ENCODE measurements at places on chromosomes 1 and 21.

DNA sequence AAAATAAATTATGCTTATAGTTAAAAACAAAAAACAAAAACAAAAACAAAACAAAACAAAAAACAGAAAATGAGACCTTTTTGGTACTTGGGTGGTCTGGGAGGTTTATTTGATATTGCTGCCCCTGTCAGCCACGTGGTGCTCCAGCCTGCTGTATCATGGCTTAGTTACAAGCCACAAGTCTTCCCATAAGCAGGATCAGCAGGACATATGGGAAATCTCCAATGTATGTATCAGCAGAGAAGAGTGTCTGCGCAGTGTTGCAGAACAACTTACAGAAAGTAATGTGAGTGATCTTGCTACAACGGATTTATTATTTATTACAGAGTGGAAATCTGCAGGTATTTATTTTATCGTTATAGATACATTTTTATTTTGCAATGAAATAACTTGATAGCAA is 423.0 kb upstream of the TMPRSS15 start:
- DNase-seq = no peak

DNA sequence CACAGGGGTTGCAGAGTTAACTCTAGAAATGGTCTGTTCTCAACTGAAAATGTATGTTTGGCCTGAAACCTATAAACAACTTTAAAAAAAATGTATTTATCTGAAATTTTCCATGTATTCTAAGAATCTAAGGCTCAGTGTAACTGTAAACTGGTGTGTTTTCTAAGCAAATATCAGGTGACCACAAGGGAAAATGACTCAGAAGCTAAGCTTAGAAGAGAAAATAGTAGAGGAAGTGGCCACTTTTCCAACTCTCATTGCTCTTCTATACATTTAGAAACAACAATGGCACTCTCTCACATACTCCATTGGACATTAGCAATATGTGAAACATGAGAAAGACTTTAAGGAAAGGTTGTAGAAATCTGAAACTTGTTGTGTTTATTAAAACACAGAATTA is 7.5 kb downstream of the TNFSF18 start:
- DNase-seq = no peak

- no peak for DNase-seq
These were observed 11.9 kb downstream of the F5 start for GRCh38 chr1:169574336-169574735.

- no peak for DNase-seq
These were observed 48.3 kb downstream of the SEC16B start for GRCh38 chr1:177921590-177921989.

- DNase-seq = no peak
These were observed 37.6 kb downstream of the NRDC start for GRCh38 chr1:51840743-51841461.

DNA sequence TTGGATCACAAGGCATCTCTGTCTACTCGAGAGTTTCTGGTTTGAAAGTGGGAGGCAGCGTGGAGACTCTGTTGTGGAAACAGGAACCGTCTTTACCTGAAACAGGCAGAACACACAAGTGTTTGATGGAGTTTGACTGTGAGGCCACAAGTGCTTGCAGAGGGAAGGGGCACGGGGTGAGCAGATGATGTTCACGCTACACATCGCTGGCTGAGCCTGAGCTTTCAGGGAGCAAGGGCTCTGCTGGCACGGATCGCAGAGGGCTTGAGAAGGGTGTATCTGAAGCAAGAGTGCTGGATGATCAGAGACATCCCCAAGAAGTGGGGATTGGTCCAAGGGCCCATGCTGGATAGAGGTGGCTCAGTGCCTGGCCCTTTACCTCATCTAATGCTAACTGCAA is 59.3 kb downstream of the IGSF21 start:
- DNase-seq = no peak

DNA sequence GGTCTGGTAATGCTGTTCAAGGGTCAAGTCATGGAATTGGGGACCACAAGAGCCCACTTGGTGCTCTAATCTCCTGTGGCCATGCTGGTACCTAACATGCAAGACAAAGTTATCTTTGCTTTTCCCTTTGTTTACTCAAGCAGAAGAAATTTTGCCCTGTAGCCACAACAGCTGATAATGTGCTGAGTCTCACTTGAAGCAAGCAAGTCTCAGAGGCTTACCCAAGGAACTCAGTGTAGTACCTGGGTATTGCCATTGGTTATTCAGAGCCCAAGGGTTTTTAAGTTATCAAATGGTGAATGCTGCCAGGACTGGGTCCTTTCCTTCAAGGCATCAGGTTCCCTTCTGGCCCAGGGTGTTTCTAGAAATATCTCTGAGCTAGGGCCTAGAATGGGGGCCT is 198.9 kb upstream of the RNPC3 start:
- DNase-seq = no peak

- DNase-seq = no peak
These were observed 41.7 kb downstream of the ILDR2 start for GRCh38 chr1:166933633-166934032.

DNA sequence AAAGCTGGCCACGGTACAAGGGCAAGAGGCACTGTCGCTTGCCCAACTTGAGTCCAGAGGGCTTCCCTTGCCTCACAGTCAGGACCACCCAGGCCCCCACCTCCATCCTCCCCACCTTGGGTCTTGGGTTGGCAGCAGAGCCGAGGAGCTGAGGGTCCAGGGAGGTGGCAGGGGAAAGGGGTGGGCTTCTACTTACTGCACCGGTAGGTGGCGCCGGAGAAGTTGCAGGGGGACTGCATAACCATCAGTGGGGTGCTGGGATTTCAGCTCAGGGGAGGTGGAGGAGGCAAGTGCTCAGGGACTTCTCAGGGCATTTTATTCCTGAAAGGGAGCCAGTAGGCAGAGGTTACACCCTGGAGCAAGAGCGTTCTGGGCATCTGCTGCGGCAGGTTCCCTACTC is 44.0 kb downstream of the TRIM62 start:
- peak; percentile 41 for DNase-seq

GRCh38 chr1:28756846-28757245 is 20.1 kb downstream of the YTHDF2 start:
- no peak for DNase-seq

DNA sequence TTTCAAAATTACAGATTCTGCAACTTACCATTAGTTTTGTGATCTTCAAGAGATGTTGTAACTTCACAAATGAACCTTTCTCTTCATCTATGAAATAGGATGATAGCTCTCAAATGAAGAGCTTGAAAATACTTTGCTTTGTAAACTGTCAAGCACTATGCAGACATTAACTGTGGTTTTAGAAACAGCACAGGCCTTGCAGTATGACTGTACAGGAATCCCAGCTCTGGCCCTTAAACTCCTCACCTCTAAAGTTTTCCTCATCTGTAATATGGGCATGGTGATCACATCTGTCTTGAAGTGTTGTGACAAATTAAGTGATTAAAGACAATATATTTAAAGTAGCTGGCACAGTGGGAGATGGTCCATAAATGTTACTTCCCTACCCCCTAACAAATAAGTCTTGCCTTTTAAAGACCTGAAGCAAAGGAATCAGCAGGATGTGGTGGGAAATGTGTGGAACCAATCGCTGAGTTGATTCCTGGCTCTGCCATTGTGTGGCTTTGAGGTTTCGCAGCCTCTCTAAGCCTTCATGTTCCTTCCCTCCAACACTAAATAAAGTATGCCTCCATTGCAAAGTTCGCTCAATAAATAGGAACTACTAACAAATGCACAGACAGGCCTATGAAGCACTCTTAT is 5.5 kb upstream of the PTP4A2 start:
- DNase-seq = no peak

DNA sequence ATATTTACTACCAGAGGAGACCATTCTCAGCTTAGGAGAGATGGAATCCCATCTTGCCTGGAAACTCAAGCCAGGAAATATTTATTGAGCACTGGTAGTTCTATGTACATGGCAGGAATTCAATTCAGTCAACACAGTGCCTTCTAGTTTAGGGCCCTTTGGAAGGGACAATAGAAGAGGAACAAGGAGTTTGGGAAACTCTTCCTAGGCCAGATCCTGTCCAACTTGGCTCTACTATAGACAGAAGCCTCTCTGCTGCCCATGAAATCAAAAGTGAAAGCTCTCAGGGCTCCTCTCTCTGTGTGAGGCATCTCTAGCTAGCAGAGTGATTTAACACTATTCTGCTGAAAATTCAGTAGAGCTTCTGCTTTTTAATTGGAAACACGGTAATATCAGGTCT is 244.6 kb upstream of the MAP1LC3C start:
- DNase-seq = no peak

DNA sequence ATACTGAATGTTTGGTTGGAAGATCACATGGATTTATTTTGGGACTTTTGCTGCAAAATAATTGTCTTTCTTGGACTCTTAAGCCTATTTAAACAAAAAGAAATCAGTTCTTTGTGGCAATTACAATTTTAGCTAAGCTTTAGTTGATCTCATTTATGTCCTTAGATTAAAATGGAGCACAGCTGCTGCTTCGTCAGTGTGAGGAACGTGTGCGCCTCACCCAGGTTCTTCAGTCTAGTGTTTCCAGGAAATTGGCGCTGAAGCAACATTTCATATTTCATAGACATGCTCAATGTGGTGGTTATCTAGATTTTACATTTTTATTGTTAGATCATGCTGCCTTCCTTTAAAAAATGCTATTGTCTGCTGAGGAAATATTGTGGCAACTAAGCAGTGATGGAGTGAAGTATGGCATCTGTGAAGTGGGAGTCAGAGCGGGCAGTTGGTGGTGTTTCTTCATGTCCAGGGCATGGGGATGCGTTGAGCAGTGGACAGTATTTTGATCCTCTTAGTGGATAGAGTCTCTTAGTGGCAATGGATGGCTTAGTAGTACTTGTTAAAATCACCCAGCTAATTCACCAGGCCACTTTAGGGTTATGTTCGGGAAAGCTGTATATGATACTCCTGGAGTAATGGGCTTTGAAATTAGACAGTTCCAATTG is 5.6 kb downstream of the DDI2 start:
- DNase-seq = no peak

DNA sequence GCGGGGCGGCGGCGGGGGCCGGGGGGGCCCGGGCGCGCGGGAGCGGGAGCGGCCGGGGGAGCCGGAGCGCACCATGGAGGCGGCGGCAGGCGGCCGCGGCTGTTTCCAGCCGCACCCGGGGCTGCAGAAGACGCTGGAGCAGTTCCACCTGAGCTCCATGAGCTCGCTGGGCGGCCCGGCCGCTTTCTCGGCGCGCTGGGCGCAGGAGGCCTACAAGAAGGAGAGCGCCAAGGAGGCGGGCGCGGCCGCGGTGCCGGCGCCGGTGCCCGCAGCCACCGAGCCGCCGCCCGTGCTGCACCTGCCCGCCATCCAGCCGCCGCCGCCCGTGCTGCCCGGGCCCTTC is 546 bp downstream of the SKI start:
- DNase-seq = peak; percentile 51

DNA sequence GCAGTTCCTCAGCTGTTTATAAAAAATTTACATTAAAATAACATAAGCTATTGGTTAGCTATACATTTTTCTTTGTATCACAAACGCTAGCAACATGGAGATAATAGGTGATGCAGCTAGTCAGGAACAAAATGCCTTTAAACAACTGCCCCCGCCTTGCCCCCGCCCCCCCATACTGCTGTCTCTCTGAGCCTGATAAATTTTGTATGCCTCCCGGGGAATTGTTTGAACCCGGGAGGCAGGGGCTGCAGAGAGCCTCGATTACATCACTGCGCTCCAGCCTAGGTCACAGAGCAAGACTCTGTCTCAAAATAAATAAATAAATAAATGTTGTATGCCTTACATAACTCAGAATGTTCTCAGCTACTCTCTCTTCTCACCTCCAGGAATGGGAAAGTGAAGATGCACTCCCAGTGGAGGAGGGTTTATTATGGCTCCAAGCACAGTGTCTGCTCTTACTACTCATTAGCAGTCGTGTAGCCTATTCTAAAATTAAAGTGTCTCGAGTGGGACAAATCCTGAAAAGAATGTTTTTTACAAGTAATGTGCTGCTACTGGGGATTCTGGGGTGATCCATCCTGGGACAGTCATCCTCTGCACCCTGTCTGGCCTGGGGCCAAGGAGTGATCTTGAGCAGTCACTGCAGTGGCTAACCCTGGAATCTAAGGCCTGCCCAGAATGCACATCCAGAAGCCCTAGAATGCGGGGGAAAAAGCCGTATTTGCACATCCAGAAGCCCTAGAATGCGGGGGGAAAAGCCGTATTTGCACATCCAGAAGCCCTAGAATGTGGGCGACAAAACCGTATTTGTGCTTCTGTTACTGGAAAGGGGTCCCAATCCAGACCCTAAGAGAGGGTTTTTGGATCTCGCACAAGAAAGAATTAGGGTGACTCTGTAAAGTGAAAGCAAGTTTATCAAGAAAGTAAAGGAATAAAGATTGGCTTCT is 39.4 kb upstream of the ZNF496 start:
- DNase-seq = no peak

GRCh38 chr1:246534114-246534513 is 27.0 kb upstream of the SMYD3 start:
- DNase-seq = no peak

- DNase-seq = no peak
These were observed 151.2 kb downstream of the NRIP1 start for GRCh38 chr21:14913638-14914037.

DNA sequence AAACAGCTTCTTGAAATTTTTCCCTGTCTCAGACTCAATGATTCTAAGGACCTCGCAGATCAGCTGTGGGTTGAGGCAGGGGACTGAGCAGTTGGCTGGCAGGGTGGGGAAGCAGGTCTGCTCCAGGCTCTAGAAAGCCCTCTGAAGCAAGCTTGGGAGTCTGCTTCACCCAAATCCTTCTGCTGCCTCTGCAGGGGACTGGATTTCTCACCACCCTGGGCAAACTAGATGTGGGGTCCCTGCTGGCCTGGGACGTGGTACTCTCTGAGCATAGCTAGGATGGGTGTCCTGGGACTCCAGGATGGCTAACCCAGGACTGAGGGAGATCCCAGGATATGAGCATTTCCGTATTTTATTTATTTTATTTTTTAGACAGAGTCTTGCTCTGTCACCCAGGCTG is 89.3 kb downstream of the LAMC2 start:
- DNase-seq = no peak

- no peak for DNase-seq
These were observed 20.4 kb upstream of the LBR start for GRCh38 chr1:225448146-225448805.

DNA sequence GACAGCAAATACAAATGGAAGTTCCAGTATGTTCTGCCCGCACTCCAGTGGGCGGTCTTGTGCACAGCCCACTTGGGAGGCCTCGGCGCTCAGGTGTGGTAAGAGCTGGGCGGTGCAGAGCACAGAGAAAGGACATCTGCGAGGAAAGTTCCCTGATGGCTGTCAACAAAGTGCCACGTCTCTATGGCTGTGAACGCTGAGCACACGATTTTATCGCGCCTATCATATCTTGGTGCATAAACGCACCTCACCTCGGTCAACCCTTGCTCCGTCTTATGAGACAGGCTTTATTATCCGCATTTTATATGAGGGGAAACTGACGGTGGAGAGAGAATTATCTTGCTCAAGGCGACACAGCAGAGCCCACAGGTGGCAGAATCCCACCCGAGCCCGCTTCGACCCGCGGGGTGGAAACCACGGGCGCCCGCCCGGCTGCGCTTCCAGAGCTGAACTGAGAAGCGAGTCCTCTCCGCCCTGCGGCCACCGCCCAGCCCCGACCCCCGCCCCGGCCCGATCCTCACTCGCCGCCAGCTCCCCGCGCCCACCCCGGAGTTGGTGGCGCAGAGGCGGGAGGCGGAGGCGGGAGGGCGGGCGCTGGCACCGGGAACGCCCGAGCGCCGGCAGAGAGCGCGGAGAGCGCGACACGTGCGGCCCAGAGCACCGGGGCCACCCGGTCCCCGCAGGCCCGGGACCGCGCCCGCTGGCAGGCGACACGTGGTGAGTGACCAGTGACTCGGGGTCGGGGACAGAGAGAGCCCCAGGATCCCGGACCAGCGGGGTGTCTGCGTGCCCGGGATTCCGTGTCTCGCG is at the start of gene IL12RB2:
IL12RB2 (plus strand) TSS at position 623 of the 810 bp plus-strand sequence. CDS start 12,496 bp downstream, outside the sequence.
- DNase-seq = peak; percentile 75

- no peak for DNase-seq
These were observed 17.2 kb upstream of the ZBTB8B start for GRCh38 chr1:32447469-32448185.

- no peak for DNase-seq
These were observed 71.0 kb downstream of the RALGPS2 start for GRCh38 chr1:178796013-178796412.
